ENCODE measurements at places on chromosomes 3 and 15.

- no peak for DNase-seq
Measured at GRCh38 chr15:58308742-58309355, 122.9 kb upstream of the LIPC start.

- no peak for DNase-seq
Measured at GRCh38 chr15:41876007-41876406, 17.8 kb downstream of the SPTBN5 start.

DNA sequence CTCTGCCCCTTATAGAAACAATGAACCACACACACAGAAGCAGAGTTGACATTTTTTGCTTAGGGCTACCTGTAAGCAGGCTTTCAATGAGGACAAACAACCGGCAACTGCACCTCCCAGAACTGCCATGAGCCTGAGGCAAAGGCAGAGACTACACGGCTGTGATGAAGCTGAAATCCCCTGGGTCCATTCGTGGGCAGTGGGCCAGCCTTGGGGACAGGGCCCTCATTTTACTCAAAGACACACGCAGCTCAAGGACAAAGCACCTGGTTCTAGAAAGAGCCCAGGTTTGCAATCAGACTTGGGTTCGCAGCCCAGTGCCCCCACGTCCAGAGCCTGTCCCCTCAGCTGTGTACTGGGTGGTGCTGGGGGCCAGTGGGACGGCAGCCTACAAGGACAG, 17.9 kb downstream of the FAM174B start:
- DNase-seq = no peak

DNA sequence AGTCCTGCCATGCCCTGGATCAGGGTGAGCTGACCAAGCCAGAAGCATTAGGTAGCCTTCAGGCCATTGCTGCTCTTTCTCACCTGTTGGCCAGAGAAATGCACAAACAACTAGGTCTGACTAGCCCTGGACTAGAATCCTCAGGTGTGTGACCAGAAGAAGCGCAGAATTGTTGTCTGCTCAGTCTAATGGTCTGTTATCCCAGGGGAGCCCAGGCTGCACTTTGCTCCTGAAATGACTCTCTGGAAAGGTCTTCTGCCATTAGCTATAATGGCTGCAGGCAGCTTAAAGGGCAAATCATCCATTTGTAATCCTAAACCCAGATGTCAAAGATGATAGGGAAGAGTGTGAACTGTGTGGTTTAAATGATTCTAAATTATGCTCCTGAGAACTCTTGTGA, 246.1 kb downstream of the NFKBIZ start:
- no peak for DNase-seq

DNA sequence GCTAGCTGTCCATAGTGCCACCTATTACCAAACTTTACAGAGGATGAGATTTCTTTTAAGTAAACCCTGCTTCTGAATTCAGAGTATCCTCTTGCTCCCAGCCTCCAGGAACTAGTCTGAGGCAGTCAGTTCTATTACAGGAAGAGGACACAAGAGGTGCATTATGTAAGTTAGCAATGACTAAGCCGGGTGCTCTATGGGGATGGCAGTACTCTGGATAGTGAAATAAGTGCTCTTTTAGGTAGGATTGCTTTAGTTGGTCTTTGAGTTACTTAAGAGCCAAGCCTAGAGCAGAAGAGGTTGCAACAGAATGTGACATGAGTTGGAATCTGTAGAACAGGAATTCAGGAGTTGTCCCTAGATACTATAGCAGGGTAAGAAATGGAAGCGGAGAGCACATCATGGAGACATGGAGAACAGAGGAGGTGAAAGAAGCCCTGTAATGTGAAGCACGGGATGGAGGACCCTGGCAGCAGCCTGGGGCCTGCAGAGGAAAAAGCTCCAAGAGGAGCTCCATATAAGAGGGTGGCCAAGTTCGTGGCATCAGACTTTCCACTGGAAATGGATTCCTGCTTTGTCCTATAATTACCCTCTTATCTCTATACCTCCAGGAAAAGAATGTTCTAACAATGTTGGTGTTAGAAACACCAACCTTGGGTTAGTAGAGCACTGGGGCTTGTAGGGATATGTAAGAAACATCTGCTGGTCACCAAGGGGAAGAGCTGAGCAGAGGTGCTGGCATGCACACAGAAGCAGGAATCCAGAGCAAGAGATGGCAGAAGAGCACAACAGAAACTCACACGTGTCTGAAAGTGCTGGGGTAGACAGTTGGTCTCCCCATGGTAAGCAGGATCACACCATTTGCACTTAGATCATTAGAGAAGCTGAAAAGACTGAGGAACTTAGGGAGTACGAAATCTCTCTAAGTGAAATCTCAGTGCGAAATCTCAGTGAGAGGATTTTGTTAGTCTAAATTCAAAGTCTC, 851.1 kb downstream of the FHIT start:
- no peak for DNase-seq

GRCh38 chr3:151814588-151814987, 672 bp downstream of the AADAC start:
- no peak for DNase-seq

- DNase-seq = no peak
Measured at GRCh38 chr3:49717959-49718857, 1.3 kb downstream of the AMIGO3 start.

DNA sequence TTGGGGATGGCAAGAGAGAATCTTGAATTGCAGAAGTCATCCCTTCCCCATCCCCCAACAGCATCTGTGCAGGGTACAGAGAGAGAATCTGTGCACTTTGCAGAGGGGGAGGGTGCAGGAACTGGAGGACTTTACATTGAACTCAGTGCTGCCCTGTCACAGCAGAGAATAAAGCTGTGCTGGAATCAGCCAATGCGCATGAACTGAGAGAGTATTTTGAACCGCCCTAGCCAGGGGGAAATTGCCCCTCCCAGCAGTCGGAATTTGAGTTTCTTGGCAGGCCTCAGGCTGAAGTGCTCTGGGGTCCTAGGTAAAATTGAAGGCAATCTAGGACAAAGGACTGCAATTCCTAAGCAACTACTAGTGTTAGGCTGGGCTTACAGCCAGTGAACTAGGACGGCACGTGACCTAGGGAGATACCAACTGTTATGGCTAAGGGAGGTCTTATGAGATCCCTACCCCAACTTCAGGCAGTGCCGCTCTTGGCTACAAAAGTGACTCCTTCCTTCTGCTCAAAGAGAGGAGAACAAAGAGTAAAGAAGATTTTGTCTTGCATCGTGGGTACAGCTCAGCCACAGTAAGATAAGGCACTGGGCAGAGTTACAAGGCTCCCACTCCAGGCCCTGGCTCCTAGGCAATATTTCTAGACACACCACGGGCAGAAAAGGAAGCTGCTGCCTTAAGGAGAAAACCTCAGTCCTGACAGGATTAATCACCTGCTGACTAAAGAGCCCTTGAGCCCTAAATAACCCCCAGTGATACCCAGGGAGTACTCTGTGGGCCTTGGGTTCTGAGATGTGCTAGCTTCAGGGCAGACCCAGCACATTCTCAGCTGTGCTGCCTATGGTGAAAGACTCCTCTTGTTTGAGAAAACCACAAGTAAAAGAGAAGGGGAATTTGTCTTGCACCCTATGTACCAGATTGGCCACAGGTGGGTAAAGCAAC, 300.5 kb upstream of the ALCAM start:
- no peak for DNase-seq

DNA sequence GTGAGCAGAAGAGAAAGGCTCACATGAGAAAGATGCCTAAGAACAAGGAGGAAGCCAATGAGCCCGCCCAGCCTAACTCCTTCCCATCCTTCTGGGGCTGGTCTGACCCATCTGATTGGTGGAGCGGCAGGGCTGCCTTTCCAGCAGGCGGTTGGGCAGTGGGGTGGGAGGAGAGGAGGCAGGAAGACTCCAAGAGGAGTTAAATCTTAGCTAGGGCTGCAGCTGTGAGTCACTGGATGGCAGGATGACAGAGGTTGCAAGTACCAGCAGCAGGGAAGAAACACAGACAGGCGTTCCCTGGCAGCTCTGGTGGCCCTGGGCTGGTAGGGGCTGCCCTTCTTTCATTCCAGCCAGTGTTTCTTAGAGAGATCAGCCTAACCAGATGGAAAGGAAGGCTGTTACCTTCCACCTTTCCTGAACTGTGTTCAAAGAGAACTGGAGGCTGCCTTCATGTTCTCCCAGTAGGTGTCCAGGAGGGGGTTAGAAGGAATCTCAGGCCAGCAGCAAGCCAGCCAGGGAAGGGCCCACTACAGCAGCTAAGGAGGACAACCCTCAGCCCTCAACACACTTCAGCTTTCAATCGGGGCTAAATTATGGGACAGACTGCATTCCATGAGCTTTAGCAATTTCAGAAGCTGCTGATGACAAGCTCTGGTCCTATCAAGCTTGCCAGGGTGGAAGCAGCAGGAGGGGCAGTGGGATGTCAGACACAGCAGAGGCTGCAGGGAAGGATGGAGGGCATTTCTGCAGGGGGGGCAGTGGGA, 50.3 kb downstream of the CHSY1 start:
- DNase-seq = peak; percentile 75

DNA sequence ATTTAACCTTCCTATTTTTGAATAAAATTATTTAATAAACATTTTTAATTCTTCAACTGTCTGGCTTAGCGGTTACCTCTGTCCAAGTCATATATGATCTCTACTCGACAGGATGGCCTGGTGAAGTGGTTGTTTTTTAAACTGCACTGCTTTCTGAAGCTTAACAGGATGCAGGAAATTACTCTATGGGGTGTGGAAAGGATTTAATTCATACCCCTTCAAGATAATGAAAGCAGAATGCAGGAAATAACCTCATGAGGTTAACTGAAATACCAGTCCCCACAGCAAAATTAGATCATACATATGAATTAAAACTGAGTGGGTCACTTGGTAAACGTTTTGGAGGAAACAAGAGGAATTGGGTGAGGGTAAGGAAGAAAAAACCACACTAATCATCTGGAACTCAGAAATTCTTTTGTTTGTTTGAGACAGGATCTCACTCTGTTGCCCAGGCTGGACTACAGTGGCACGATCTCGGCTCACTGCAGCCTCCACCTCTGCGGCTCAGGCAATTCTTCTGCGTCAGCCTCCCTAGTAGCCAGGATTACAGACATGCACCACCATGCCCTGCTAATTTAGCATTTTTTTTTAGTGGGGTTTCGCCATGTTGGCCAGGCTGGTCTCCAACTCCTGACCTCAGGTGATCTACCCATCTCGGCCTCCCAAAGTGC, 50.1 kb downstream of the LYSMD4 start:
- no peak for DNase-seq

GRCh38 chr3:52836986-52837385, 2.2 kb upstream of the MUSTN1 start:
- no peak for DNase-seq

DNA sequence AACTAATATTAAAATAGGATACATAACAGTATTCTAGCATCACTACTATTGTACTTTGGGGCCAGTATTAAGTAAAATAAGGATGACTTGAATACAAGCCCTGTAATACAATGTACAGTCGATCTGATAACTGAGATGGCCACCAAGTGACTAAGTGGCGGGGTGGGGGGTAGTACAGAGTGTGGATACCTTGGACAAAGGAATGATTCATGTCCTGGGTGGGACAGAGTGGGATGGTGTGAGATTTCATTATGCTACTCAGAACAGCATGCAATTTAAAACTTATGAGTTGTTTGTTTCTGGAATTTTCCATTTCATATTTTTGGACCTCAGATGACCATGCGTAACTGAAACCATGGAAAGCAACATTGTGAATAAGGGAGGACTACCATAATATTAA, 46.0 kb downstream of the SLC7A14 start:
- no peak for DNase-seq

GRCh38 chr3:186021673-186022362, 84.0 kb upstream of the TRA2B start:
- DNase-seq = no peak

- no peak for DNase-seq
Measured at GRCh38 chr3:109334572-109334971, 2.8 kb downstream of the DPPA4 start.

- DNase-seq = no peak
Measured at GRCh38 chr3:101847328-101847727, 2.0 kb upstream of the NFKBIZ start.

DNA sequence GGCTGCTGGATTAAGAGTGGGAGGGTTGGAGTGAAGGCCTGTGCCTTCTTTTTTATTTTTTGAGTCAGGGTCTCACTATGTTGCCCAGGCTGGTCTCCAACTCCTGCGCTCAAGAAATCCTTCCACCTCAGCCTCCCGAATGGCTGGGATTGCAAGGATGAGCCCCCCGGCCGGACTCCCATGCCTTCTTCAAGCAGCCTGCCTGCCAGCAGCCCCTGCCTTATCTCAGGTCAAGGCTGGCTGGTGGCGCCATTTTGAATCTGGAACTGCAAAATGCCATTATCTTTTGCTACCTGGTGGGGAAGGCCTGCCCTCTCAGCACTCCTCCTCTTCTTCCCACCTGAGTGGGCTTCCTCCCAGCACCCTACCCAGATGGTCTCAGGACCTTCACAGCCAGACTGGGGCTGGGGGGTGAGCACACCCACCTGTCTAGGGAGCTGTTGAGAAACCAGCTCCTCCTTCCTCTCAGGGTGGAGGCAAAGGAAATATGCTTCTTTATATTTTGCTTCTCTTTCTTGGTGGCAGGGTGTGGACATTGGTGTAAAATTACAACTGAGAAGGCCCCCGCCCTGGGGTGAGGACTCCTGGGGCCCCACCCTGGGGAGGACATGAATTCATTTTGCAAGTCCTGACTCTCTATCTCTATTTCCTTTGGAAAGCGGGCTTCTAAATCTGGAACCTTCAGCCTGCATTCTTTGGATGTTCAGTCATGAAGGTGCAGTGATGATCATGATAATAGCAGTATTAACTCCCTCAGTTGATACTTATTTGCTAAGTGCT, 7.7 kb upstream of the FLNB start:
- no peak for DNase-seq
